Naive thymus-derived CD4-positive, alpha-beta T cell (primary cell): ENCODE measurements at places on chromosomes 1 and 21. TPM values are rescaled to one million over a fixed set of nuclear protein-coding genes. Genes with fewer than 3 reads are reported as not detected.
A peak's percentile ranks its signal among the peaks of the same experiment; 100 is the strongest.

Gene TEDDM1
- total RNA-seq: not detected

Gene INKA2
- not detected for total RNA-seq

Gene GJA4
- not detected for total RNA-seq

Gene ETV3L
- total RNA-seq: not detected in 2 replicates

Gene NUP210L
- total RNA-seq: 0.05 and 0.15 TPM in 2 replicates

Gene TTC24
- 2.8 TPM for total RNA-seq

- no peak overlapping the region for H3K4me3 ChIP-seq
- H3K27me3 ChIP-seq: no peaks in the 10 kb centered on the region
- peaks cover 5% of the 10 kb centered on the region for H3K36me3 ChIP-seq
Observed at GRCh38 chr1:169959686-169960085, 66.0 kb upstream of the SCYL3 start.

- no peaks in the 10 kb centered on the region for H3K27me3 ChIP-seq
- H3K4me3 ChIP-seq: no peak overlapping the region
- no peak overlapping the region for H3K27ac ChIP-seq
- no peak for DNase-seq
Observed at GRCh38 chr1:4165686-4166300, 265.7 kb upstream of the C1orf174 start.

GRCh38 chr1:206011057-206011456, 7.9 kb upstream of the RAB7B start:
- no peak overlapping the region for H3K27ac ChIP-seq
- H3K36me3 ChIP-seq: no peaks in the 10 kb centered on the region
- no peaks in the 10 kb centered on the region for H3K27me3 ChIP-seq
- no peak overlapping the region for H3K4me3 ChIP-seq
- H3K4me1 ChIP-seq: no peaks in the 10 kb centered on the region
- no peak for DNase-seq

DNA sequence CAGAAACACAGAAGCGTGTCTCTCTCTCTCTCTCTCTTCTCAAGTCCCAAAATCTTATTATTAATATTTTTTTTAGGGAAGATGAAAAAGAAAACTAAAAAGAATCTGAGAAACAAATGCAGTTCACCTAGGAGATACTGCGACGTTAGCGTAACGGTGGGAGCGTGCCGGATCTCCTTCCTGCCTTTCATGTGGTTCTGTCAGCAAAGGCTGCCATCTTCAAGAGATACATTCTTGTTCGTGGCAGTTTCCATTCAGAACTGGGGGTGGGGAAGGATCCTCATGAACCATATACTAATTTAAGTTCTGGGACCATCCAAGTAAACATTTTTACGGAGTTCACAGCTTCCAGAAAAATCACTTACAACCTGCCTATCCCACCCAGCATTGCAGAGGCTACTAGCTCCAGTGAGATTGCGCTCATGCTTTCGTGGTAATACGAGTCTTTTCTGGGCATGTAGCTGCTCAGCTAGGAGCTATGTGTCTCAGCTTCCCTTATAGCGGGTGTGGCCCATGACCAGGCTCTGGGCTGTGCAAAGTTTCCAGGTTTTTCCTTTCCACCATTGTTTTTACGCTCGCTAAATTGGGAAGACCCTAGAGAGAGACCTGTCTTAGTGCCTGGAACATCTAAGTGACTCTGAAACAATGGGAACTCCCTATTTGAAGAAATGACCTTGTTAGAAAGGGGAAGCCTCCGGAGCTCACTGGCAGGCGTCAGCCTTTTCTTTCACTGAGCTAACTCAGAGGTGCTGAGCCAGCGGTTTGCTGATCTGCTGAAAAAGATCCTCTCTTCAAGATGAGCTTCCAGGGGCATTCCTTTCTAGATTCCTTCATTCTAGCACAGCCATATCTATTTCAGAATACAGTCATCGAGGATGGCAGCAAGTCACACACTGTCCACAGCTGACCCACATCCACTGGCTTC, 17.3 kb downstream of the SLAMF1 start:
- no peaks in the 10 kb centered on the region for H3K27me3 ChIP-seq
- H3K27ac ChIP-seq: peak overlapping the region; percentile 95
- DNase-seq: peak; percentile 92
- H3K4me1 ChIP-seq: peaks cover 96% of the 10 kb centered on the region

DNA sequence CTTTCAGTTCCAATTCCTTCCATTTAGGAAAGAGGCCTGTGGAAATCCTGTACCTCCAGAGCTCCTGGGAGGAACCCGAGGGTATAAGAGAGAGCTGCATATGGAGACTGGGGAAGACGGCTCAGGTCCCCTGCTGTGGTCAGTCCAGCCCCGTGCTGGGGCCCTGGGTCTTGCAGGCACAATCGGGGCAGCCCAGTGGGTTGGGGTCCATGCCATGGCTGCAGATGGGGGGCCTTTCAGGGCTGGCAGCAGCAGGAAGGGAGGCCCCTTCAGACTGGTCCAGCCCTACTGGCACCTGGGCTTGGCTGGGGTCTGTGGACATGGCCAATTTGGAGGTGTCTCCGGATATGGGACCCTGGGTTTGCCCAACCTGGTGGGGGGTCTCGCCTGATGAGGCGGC, 18.2 kb downstream of the HTR6 start:
- H3K4me1 ChIP-seq: peaks cover 16% of the 10 kb centered on the region
- DNase-seq: no peak
- H3K4me3 ChIP-seq: no peak overlapping the region
- H3K36me3 ChIP-seq: no peaks in the 10 kb centered on the region
- no peak overlapping the region for H3K27ac ChIP-seq

DNA sequence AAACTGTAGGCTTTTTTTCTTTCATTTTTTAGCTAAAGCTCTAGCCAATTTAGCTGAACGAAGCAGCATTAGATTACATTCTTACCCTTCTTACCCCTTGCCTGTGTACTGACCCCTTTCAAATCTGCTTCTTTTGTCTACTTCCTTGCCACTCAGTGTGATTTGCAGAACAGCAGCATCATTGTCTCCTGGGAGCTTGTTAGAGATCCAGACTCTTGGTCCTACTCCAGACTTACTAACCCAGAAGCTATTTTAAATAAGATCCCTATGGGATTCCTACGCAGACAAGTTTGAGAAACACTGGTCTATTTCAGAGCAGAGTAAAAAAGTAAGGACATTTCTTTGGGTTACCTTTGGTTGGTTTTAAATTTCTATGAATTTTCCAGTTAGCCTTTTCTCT, 13.8 kb downstream of the LRRC39 start:
- H3K27me3 ChIP-seq: no peaks in the 10 kb centered on the region
- no peak for DNase-seq
- no peak overlapping the region for H3K27ac ChIP-seq
- H3K4me3 ChIP-seq: no peak overlapping the region
- H3K4me1 ChIP-seq: no peaks in the 10 kb centered on the region

DNA sequence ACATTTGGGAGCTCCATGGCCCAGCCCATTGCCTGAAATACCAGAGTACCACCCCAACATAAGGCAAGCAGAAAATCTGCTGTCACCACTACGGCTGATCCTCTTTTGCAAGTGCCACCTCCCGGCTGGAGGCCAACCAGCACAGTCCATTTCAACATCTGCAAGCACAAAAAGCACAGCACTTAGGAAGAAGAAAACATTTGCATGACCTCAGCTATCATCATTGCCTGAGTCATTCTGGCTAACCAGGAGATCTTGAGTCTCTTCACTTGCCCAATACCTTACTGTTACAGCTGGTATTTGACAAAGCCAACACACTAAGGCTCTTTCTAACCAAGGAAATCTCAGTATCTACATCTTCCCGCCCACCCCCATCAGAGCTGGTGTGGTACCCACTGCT, 55.9 kb downstream of the NEK7 start:
- no peaks in the 10 kb centered on the region for H3K27me3 ChIP-seq
- no peaks in the 10 kb centered on the region for H3K4me1 ChIP-seq
- DNase-seq: no peak
- H3K4me3 ChIP-seq: no peak overlapping the region

GRCh38 chr1:48114596-48115382, 107.7 kb upstream of the SLC5A9 start:
- no peaks in the 10 kb centered on the region for H3K36me3 ChIP-seq
- no peak overlapping the region for H3K4me3 ChIP-seq
- no peak for DNase-seq
- no peaks in the 10 kb centered on the region for H3K4me1 ChIP-seq
- H3K27me3 ChIP-seq: no peaks in the 10 kb centered on the region

GRCh38 chr1:150967936-150968335, 6.7 kb downstream of the CERS2 start:
- no peak overlapping the region for H3K4me3 ChIP-seq
- H3K4me1 ChIP-seq: peaks cover 17% of the 10 kb centered on the region
- DNase-seq: no peak
- H3K27me3 ChIP-seq: no peaks in the 10 kb centered on the region
- H3K36me3 ChIP-seq: peaks cover 59% of the 10 kb centered on the region
